ENCODE measurements at places on chromosomes 4 and X.
A peak's percentile ranks its signal among the peaks of the same experiment; 100 is the strongest.

DNA sequence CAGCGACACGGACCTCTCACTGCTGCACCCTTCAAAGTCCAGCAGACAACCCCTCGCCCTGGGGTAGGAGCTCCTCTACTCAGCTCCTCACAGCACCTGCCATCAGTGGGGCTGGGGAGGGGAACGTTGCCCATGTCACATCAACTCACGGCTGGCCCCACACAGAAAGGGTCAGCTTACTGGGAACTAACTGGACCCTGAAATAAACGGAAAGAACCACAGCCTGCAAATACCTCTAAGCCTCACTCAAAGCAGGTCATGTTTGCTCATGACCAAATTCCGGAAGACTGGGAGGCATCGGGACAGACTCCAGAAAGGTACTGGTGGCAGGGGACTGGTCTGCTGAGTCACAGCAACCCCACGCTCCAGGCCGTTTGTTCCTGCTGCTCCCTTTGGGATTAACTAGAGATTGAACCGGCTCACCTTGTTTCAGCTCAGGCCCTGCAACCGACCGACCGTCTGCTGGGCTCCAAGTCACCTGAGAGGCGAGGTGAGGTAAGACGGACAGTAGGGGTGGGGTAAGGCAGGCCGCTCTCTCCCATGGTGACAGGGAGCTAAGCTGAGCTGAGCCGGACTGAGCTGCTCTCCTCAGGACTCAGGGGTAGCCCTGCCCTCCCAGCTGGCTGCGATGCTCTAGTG is 5.6 kb downstream of the G6PD start:
- no peak for DNase-seq

DNA sequence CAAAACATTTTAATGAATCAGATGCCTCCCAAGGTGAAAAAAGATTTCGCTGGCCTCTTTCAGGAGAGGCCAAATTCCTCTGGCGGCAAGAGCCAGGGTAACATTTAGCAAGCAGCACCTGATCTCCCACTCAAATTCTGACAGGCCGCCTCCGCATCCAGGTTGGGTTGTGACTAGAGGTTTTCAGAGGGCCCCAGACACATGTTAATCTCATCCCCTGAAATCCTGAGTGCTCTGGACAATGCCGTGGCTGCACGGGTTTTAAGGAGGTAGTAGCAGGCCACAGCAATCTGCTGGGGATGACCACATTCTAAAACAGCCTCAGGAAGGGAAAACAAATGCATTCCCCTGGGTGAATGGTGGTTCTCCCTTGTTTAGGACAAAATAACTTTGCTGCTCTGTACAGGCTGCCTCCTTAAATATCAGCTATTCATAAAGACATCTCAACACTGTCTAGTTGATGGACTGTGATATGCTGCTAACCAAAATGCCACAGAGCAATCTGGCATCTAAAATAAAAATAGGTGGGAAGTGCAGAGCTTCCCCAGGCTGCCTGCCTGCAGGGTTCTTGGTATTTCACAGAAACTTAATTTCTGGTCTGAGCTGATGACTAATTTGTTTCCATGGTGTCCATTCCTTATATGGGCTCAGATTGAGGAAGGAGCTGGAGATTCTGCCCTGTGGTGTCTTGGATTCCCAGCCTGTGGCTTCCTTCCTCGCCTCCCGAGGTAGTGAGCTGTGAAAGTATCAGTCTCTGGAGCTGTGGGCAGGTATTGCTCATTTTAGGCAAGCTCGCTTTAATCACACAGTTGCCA is 202.0 kb downstream of the DCLK2 start:
- DNase-seq, result peak; percentile 10

GRCh38 chr4:93879919-93880318 is 51.4 kb downstream of the ATOH1 start:
- DNase-seq, result no peak

GRCh38 chr4:8905773-8906667 is 34.4 kb upstream of the HMX1 start:
- DNase-seq, result no peak

- no peak for DNase-seq
These were observed 126.3 kb downstream of the ATG4A start for GRCh38 chrX:108217876-108218275.

DNA sequence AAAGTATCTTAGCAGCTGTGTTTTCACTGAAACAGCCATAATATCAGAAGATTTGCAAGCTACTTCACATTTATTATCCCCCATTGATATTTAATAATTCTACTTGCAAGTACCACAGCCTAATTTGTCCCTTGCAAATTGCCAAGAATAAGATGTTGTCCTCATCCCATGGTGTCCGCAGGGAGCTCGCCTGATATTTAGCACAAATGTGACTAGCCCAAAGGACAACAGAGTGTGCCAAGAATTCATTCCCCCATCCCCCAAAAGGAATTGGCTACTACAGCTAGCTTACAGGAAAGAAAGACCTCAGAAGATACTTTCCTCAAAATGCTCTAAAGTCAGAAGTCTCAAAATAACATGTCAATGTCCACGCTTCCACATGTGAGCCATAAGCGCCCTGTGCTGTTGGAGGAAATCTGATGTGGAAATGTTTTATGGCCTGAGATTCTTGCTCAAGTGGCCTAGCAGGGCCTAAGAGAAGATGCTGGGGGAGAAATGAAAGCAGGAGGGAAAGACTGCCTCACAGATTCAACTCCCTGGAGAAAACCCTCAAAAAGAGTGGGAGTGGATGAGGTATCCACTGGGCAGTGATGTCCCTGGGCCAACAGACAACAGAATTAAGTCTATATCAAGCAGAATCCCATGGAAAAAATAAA is 111.4 kb downstream of the SH3KBP1 start:
- DNase-seq, result no peak

DNA sequence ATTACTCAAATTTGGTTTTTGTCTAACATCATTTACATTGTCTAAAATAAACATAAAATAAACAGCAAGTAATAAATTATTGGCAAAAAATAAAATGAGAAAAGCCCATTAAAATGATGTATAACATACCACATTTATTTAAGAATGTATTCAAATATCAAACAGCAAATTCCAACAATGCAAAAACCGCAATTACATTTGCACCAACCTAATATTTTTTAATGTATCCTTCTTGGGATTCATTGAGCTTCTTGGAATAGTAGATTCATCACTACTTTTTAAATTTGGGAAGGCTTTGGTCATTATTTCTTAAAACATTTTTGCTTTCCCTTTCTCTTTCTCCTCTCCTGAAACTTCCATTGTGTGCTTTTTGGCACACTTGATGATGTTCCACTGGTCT is 400.2 kb downstream of the MAGEE1 start:
- no peak for DNase-seq

DNA sequence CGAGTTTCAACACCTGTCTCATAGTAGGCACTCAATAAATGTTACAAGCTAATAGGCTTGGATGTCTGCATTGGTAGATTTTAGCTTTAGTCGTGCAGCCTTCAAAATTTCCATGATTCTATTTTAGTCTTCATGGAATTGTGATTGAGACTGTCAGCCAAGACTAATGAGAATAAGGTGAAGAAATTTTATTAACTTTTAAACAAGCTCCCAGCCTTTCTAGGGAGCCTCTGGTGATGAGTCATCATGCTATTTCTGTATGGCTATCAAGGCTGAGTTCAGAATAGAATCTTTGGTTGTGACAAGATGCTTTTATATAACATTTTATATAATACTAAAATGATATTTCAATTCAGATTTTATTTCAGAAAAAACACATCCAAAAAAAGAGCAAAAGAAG is 685.8 kb downstream of the GABRG1 start:
- DNase-seq, result no peak

DNA sequence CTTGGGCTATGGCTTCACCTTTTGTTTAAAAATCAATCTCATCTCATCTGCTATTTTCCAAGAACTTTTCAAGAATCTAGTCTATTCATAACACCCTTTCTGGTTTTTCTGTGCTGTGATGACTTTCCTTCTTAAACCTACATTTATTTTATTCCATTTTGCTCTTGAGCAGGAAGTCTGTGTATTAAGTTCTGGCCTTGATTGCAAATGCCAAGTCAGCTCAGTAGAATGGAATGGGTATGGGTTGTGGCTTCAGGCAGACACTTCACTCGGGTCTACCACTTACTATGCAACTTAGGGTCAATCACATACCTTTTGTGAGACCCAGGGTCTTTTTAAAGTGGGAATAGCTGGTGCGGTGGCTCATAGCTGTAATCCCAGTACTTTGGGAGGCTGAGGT is 522.3 kb downstream of the TRIML1 start:
- DNase-seq, result no peak

DNA sequence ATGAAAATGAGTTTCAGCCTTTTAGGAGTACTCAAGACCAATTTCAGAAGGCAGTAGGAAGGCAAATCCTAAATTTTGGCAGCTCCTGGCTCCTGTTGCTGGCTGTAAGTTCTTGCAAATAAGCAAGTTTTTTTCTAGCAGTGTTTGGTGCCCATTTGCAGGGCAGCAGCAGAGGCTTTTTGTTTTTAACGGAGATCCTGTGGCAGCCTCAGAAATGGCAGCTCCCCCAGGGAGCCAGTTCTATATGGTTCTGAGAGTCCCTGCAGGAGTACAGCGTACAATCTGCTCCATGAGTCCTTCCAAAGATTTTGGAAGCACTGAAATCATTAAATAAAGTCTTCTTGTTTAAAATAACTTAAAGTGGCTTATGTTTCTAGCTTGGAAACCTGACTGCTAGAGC is 171.9 kb downstream of the NDST4 start:
- DNase-seq, result no peak

DNA sequence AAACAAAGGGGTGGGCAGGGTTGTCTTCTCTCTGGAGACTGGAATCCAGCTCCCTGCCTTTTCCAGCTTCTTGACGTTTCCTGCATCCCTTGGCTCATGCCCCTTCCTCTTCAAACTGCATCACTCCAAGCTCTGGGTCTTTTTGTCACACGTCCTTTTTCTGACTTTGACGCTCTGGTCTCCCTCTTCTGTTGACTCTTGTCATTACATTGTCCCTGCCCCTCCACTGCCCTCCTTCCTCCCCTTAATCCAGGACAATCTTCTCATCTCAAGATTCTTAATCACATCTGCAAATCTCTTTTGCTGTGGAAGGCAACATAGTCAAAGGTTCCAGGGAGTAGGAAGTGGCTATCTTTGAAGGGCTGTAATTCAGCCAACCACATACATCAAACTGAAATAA is 178.3 kb downstream of the TMA16 start:
- DNase-seq, result no peak

DNA sequence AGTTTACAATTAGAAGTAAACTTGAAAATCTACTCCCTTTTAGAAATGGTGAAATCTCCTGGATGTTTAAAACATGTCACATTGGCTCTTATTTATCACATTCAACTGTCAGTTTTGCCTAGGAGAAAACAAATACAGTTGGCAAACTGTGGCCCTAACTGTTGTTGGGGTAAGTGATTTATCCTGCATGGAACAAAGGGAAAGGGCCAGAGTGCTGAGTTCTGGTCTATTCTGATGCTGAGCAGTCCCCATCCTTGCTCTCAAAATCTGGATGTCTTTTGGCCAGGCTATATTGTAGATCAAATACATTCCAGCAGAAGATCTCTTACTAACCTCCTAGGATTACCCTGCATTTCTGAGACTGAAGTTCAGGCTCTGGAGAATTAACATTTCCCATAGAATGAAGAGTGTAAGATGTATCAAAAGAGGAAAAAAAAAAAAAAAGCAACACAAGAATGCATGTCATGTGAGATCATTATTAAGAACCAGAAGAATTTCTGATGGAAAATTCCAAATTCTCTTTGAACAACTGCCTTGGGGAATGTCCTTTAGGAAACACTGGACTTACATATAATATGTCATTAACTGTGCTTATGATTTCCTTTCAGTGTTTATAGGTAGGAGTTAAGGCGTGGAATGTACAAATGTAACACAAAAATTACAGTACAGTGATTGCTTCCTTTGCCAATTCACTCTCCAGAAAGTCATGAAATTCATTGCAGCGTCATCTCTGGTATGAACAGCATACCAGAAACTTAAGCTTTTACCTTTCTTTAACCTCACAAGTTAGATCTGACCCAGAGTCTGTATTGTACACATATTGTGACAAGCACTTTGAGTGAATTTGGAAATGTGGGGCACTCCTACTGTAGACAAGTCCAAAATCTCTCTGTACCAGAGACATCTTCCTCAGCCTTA is 1012.5 kb upstream of the LCORL start:
- no peak for DNase-seq

DNA sequence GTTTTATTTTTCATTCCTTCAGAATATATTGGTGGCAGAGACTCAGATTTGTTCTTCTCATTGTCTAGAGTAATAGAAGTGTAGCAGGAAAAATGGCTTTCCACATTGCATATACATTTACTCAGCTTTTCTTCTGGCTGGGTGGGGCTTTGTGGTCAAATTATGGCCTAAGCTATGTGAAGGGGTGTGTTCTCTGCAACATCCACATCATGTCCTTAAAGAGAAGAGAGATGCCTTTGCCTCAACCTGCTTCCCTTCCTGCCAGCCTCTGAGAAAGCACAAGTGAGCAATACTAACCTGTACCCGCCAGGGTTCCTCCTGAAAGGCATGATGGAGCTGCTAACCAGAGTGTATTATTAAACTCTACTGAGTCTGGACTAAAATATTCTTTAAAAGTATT is 695.6 kb upstream of the FAM241A start:
- DNase-seq, result no peak

DNA sequence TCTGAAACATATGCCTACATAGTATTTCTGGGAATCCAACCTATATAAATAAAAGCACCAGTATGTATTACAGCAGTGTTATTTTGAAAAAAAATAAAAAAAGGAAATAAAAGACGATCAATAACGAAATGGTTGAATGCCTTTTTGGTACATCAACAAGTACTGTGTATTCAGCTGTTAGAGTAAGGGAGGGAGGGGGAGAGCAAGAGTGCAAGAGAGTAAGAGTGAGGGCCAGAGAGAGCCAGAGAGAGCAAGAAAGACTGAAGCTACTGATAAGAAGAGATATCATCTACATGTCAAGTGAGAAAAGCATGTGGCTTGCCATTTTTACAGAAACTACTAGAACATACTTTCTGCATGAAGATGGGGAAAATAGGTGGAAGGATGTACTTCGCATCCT is 1.8 kb downstream of the SPIN4 start:
- DNase-seq, result no peak

Measured in hematopoietic multipotent progenitor cell (in vitro differentiated cells).